ENCODE measurements at places on chromosomes 7 and 10. TPM values are rescaled to one million over a fixed set of nuclear protein-coding genes. Genes with fewer than 3 reads are reported as not detected.

The MCM10 gene
- total RNA-seq: 24.5 TPM

- DNase-seq: no peak
Observed at GRCh38 chr7:70630440-70630817, 501.5 kb upstream of the GALNT17 start.

DNA sequence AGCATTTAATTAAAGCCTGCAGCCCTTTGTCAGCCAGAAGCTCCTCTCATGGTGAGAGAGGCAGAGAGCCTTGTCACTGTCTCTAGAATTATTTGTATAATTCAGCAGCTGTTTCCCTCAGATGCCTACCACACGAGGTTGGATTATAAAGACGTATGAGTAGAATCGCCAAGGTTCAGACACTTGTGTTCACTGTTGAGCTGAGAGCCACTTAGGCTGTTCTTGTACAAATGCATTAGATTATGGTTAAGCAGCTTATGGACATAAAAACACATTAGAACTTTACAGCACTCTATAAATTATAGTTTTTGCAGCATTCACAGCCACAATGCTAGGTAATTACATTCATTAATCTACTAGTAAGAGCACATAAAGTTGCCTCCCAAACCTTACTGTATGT lies 282.6 kb downstream of the AUTS2 start:
- no peak for DNase-seq

- no peak for DNase-seq
Observed at GRCh38 chr7:155758348-155758747, 53.9 kb downstream of the SHH start.

DNA sequence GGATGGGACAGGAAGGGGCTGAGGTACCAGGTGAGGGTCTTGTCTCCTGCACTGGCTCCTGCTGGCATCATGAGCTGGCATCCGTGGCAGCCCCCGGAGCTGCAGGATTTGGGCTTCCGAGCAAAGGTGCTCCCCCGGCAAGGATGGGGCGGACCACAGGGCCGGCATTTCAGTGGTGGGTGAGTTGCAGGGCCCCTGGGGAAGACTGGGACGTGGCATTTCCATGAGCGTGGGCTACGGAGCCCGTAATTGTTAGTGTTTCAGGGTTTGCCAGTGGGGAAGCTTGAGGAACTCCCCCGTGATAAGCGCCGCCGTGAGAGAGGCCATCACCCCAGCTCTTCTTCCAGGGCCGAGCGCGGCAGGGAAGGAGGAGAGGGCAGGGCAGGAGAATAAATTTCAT lies 235.6 kb downstream of the MGMT start:
- no peak for DNase-seq

GRCh38 chr7:103605640-103606039 lies 159.6 kb upstream of the SLC26A5 start:
- DNase-seq: no peak

The MRC1 gene
- total RNA-seq: 0.07 TPM

DNA sequence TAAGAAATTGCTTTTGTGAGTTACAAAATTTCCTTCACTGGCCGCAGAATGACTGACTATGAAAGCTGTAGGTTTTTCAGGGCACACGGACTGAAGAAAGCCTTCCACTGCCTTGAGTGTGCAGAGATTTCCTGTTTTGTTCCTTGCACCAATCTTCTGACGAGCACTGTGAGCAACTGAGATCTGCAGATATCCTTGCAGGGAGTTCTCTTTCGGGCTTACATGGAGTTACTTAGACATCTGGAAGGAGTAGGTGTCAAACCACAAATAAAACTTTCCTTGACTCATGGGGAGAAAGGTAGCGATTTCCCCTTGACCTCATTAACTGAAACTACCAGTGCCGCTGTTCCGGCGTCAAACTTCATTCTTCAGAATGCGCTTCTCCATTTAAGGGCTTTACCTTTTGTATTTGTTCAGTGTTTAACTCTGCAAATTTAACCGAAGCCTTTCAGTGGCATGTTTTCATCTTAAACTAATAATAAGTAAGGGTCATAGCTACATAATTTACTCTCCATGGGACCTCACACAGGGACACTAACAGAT lies 1175.3 kb downstream of the GATA3 start:
- no peak for DNase-seq
